ENCODE measurements at places on chromosomes 11 and 22. TPM values are rescaled to one million over a fixed set of nuclear protein-coding genes. Genes with fewer than 3 reads are reported as not detected.

VSIG2 gene
- total RNA-seq, result 1.3 TPM

ABCC8 gene
- total RNA-seq, result 0.83 TPM

GRCh38 chr11:5507933-5508305, 1.8 kb downstream of the UBQLN3 start:
- DNase-seq, result no peak

DNA sequence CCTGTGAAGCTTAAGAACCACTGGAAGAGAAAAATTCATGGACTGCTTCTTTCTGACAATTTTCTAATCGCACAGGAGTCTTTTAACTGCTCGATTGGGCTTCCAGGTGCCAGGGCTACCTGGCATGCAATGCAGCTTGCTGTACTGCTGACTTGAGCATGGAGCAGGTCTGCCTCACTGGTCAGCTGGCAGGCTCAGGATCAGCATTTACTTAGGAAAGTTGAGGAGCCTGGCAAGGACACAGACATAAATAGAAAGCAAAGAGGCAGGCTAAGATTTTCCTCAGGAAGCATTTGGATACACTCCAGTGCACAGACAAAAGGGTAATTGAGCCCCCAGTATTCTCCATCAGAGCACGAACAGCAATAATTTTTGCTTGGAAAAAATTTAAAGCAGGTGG, 163.5 kb downstream of the CSNK2A3 start:
- DNase-seq, result no peak

- no peak for DNase-seq
Measured at GRCh38 chr11:88406876-88407275, 69.3 kb upstream of the CTSC start.
